ENCODE measurements at places on chromosomes 11 and 22.

GRCh38 chr11:67780056-67780455, 105.6 kb upstream of the ALDH3B2 start:
- no peak for DNase-seq

- DNase-seq, result no peak
Observed at GRCh38 chr11:63553759-63554158, 9.4 kb downstream of the PLAAT2 start.

GRCh38 chr11:88620568-88621130, 283.1 kb upstream of the CTSC start:
- no peak for DNase-seq

GRCh38 chr11:134207538-134208239, 16.1 kb downstream of the NCAPD3 start:
- no peak for DNase-seq

DNA sequence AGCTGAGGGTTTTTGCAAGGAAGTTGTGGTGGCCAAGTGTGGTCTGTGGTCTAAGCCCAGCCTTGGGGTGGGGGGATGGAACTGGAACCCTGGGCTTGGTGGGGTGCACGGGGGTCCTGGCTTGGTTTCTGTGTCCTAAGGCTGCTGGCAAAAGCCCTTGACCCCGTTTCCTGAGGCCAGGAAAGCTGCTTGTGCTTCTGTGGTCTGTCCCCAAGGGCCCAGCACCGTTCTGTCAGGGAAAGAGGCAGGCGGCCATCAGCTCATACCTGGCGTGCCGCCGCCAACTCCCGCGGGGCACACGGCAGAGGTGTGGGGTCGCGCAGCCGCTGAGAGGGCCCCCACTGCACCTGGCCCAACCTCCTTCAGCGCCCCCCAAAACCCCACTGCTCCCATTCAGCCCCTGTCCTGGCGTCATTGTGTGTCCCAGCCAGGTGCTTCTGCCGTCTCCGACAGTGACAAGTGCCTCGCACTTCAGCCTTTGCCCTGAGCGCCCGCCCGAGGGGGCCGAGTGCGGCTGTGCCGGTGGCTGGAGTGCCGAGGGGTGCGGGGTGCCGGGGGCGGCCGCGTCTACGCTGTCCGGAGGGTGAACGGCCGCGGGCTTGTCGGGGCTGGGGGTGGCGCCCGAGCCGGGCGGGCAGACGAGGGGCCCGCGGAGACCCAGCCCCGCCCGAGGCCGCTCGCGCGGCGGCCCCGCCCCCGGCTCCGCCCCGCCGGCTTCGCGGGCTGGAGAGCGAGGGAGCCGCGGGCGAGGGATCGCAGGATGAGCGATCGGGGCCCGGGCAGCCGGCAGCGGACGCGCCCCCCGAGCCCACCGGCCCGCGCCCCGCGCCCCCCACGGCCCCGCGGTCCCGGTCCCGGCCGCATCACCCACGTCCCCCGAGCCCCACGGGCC, at the start of gene CNIH2:
Gene CNIH2 (plus strand): TSS at position 705 of the 892 bp plus-strand sequence. CDS start 282 bp downstream, outside the sequence.
- peak; percentile 78 for DNase-seq

DNA sequence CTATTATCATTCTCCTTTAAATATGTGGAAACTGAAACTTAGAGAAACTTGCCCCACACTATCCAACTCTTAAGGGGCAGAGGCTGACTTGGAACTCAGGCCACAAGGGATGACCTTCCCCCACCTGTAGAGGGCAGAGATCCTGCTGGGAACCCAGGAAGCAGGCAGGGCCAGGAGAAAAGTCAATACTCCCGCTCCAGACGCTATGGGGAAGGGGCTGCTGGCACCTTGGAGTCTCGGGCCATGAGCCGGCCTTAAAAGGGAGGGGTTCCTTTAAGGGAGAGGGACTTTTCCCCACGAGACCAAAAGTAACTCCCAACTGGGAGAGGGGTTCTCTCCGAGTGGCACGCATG, 620 bp upstream of the ANO5 start:
- DNase-seq, result peak; percentile 4

GRCh38 chr11:2655834-2656622, 43.8 kb downstream of the KCNQ1OT1 start:
- DNase-seq, result peak; percentile 25

- DNase-seq, result no peak
Observed at GRCh38 chr11:625636-626268, 997 bp upstream of the CDHR5 start.

- no peak for DNase-seq
Observed at GRCh38 chr22:22811016-22812009, 76.3 kb upstream of the IGLL5 start.

- no peak for DNase-seq
Observed at GRCh38 chr11:80173371-80174136, 732.7 kb upstream of the TENM4 start.

- no peak for DNase-seq
Observed at GRCh38 chr11:76772783-76773106, 10.4 kb upstream of the TSKU start.

GRCh38 chr11:75476739-75477613, 44.0 kb upstream of the KLHL35 start:
- DNase-seq, result no peak

DNA sequence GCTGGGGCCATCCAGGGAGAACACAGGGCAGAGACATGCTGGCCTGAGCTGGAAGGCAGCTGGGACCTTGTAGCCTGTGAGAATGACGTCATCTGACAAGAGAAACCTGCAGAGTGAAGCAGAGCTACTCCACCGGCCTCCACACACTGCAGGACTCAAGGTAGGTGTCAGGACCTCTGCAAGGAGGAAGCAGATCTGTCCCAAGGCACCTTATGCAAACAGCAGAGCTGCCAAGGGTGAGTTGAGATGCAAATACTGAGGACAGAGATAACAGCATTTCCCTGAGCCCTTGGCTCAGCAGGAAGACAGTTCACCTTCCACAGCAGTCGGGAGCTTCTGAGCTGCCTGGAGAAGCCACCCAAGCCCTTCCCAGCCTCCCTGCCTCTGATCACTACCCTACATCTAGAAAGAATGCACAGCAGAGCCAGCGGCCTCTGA, 51.9 kb upstream of the IGSF9B start:
- no peak for DNase-seq

Measured in GM03348 (cell line).